Muscle of leg (tissue), 16 donors: ENCODE measurements at places on chromosomes 7 and 10. TPM values are rescaled to one million over a fixed set of nuclear protein-coding genes. Genes with fewer than 3 reads are reported as not detected.

CPEB3 gene
- 3.0 TPM for polyA plus RNA-seq

H2BK1 gene
- polyA plus RNA-seq = not detected

NME8 gene
- not detected for polyA plus RNA-seq

LDB3 gene
- 348 TPM for polyA plus RNA-seq

SRRM3 gene
- polyA plus RNA-seq = 0.44 TPM

TMEM26 gene
- polyA plus RNA-seq = 7.2 TPM

EEPD1 gene
- 13.2 TPM for polyA plus RNA-seq

DNA sequence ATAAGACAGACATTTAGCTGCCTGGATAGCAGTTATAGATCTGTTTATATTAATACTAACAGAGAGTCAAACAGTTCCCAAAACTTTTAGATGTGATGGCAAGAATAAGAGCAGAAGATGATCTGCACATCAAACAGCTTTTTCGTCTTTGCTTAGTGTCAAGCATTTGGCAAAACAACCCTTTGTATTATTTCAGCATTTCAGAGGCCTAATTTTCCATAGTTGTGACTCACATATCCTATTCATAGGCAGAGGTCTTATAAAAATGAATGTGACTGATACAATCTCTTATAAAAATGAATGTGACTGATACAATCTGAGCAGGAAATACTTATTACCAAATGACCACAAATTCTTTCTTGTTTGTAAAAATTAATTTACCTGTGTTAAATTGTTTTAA is 71.2 kb downstream of the LRRTM3 start:
- no peak overlapping the region for H3K27ac ChIP-seq
- H3K4me1 ChIP-seq = no peaks in the 10 kb centered on the region
- H3K4me3 ChIP-seq = no peak overlapping the region

DNA sequence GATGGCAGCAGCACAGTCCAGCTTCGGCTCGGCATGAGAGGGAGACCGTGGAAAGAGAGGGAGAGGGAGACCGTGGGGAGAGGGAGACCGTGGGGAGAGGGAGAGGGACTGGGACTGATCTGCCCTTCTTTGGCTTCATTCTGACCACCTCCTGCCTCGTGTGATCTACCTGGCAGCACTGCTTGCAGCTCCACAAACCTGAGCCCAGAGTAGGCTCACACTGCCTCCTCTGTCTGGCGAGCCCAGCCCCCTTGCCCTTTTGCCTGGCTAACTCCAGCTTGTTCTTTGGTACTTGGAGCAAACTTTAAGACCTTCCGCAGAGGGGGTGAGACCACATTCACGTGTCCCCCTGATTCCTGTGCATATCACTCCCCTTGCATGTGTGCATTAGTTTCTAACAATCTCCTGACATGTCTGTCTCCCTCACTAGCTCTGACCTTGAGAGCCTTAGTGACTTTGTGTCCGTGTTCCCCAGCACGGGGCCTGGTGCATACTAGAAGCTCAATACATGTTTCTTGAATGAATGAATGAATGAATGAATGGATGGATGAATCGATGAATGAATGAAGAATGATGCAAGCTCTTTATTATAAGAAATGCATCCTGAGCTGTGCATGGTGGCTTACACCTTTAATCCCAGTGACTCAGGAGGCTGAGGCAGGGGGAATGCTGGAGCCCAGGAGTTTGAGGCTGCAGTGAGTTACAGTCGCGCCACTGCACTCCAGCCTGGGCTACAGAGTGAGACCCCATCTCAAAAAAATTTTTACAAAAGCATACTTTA is 31.2 kb downstream of the UBTD1 start:
- peaks cover 21% of the 10 kb centered on the region for H3K4me1 ChIP-seq
- H3K4me3 ChIP-seq = no peak overlapping the region

TDRD1 gene
- polyA plus RNA-seq = 0.05 TPM

DNA sequence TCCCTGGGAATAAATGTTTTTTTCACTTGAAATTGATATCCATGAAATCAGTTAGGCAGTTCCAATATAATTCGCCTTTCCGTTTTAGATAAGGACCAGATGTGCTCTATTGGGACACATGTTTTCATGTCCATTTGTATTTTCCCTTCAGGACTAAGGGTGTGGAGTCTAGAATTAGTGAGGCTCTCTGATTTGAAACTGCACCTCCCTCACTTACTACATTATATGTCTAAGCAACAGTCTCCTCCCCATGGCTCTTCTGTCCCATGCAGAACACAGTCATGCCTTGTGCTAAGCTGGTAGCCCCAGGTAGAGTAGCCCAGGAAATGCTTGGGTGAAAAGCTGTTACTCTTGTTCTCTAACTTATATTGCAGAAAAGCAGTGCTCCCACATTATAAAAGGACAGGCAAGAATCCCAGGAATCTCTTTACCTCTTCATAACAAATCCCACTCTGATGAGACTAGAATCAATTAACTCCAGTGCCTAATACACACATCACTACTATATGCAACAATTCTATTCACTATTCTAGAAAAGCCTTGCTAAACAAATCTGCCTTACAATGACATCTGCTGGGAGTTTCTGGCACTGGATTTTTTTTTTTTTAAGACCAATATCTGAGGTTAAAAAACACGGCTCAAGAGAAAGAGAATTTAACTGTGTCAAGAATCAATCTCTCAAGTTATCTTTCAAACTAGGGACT is 293.9 kb downstream of the SNX13 start:
- no peaks in the 10 kb centered on the region for H3K36me3 ChIP-seq
- no peak overlapping the region for H3K27ac ChIP-seq
- DNase-seq = peak; percentile 75
- no peaks in the 10 kb centered on the region for H3K27me3 ChIP-seq
- H3K4me1 ChIP-seq = peaks cover 4% of the 10 kb centered on the region

RALA gene
- polyA plus RNA-seq = 50.8 TPM

GRCh38 chr7:19175241-19175640 is 30.0 kb upstream of the FERD3L start:
- no peak overlapping the region for H3K27ac ChIP-seq
- no peak overlapping the region for H3K4me3 ChIP-seq
- no peaks in the 10 kb centered on the region for H3K27me3 ChIP-seq
- H3K4me1 ChIP-seq = no peaks in the 10 kb centered on the region
- H3K36me3 ChIP-seq = no peaks in the 10 kb centered on the region

GRCh38 chr10:26950934-26951333 is 90.2 kb upstream of the ABI1 start:
- DNase-seq = no peak
- H3K4me3 ChIP-seq = no peak overlapping the region
- no peaks in the 10 kb centered on the region for H3K4me1 ChIP-seq
- no peak overlapping the region for H3K27ac ChIP-seq
- no peaks in the 10 kb centered on the region for H3K36me3 ChIP-seq

DNA sequence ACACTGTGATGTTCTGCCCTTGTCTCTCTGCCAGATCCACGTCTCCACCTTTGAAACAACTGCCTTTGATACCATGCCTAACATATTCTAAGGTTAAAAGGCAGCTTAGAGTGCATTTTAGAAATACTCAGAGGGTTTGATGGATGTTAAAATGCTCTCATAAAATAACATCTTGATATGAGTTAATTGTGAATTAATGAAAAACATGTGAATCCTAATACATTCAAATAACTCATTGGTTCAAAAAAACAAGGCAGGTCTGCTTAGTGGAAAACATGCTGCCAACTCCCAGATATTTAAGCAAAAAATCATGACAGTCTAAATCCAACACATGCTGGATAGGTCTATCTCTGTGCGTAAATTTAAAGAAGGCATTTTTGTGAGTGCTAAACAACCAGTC is 291.8 kb downstream of the AHR start:
- no peak overlapping the region for H3K4me3 ChIP-seq
- H3K27ac ChIP-seq = no peak overlapping the region
- no peaks in the 10 kb centered on the region for H3K36me3 ChIP-seq
- no peaks in the 10 kb centered on the region for H3K27me3 ChIP-seq
- DNase-seq = peak; percentile 48

GRCh38 chr7:9575716-9576115 is 1142.3 kb downstream of the NXPH1 start:
- no peaks in the 10 kb centered on the region for H3K27me3 ChIP-seq
- DNase-seq = no peak
- H3K36me3 ChIP-seq = no peaks in the 10 kb centered on the region
- no peak overlapping the region for H3K27ac ChIP-seq
- no peaks in the 10 kb centered on the region for H3K4me1 ChIP-seq

DNA sequence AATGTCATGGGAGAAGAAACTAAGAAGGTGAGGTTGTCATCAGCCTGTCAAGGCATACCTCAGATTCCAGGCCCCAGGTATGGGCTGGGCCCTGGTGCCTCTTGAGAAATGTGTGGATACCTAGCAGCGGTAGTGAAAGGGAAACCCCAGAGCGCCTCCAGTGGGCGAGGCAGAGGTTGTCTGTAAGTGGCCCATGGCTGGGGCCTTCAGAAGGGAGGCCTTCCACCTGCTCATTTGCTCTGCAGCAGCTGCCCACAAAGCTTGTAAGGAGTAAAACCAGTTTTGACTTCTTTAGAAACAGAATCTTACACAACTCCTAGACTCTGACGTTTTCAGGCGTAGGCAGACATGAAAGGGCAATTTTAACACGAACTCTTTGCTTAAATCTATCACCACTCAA is 509.9 kb downstream of the PARD3 start:
- DNase-seq = no peak
- no peak overlapping the region for H3K4me3 ChIP-seq
- H3K36me3 ChIP-seq = peaks cover 10% of the 10 kb centered on the region
- no peaks in the 10 kb centered on the region for H3K4me1 ChIP-seq
- H3K27ac ChIP-seq = no peak overlapping the region

DNA sequence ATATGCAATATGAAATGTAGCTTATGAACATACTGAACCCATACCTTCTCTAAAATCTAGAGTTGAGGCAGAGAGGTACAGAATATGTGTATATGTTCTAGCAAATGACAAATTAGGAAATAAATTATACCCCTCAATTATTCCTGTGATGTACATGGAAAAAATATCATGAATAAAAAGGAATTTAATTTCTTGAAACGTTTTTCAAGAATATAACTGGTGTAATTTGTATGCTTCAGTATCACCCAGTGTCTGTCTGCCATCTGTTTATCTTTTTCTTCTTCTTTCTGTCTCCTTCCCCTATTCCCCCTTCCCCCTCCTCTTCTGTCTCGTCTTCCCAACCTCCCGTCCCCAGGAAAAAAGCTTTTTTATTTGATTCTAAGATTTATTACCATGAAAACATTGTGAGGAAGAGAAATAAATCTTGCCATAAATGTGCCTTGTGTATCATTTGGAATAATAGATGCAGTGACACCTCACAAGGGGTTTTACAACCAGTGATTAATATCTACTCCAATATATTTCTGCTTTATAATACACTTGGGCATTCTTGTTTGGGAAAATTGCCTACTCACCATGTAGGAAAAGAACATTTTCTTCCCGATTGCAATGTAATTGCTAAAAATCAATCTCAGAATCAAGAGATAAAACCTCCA is 12.2 kb downstream of the LANCL2 start:
- H3K27ac ChIP-seq = no peak overlapping the region
- DNase-seq = no peak
- no peaks in the 10 kb centered on the region for H3K36me3 ChIP-seq
- no peaks in the 10 kb centered on the region for H3K27me3 ChIP-seq
- H3K4me1 ChIP-seq = no peaks in the 10 kb centered on the region

GRCh38 chr10:7561216-7561893 is 105.4 kb downstream of the ITIH5 start:
- H3K27me3 ChIP-seq = no peaks in the 10 kb centered on the region
- no peak overlapping the region for H3K4me3 ChIP-seq
- H3K36me3 ChIP-seq = peaks cover 4% of the 10 kb centered on the region
- H3K4me1 ChIP-seq = peaks cover 35% of the 10 kb centered on the region

ANKRD30A gene
- polyA plus RNA-seq = not detected

DNA sequence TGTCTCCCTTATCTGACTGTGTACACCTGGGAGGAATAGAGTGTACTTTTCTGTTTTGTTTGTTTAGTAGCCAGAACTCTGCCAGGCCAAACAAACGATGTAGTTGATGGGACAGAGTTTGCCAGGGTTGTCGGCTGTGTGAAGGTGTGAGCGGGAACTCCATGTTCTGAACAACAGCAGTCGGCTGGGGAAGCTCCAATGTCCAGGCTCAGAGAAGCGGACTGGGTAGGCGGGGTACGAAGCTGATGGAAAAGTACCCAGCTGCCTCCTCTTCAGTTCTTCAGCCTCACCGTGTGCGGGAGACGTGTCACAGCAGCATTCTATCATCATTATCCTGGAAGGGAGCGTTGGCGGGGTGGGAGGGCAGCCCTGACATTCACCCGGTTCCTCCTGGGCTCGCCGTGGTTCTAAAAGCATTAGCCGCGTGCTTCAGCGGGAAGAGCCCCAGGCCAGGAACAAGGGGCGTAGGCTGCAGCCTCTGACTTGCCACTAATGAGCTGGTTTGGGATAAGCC is 52.9 kb downstream of the PFKFB3 start:
- H3K4me1 ChIP-seq = no peaks in the 10 kb centered on the region
- no peak for DNase-seq
- no peaks in the 10 kb centered on the region for H3K36me3 ChIP-seq
- no peak overlapping the region for H3K4me3 ChIP-seq
- H3K27me3 ChIP-seq = no peaks in the 10 kb centered on the region

DNA sequence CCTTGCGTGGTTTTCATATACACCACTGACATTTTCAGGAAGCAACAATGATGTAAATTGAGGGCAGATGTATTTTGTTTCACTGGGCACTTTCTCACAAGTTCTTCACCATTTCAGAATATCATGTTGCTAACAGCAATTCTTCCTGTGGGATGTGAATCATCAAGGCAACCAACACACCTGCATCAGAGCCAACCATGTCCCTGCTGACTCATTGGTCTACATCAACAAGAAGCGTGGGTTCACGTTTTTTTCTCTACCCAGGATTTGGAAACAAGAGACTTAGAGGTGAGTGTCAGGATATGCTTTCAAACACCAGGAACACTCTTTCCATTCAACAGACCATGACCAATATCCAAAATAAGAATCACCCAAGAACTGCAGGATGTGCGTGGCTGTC is 203.9 kb downstream of the TEX36 start:
- no peak overlapping the region for H3K4me3 ChIP-seq
- no peaks in the 10 kb centered on the region for H3K4me1 ChIP-seq
- no peaks in the 10 kb centered on the region for H3K36me3 ChIP-seq
- DNase-seq = no peak
- H3K27me3 ChIP-seq = peaks cover 7% of the 10 kb centered on the region
- no peak overlapping the region for H3K27ac ChIP-seq

DNA sequence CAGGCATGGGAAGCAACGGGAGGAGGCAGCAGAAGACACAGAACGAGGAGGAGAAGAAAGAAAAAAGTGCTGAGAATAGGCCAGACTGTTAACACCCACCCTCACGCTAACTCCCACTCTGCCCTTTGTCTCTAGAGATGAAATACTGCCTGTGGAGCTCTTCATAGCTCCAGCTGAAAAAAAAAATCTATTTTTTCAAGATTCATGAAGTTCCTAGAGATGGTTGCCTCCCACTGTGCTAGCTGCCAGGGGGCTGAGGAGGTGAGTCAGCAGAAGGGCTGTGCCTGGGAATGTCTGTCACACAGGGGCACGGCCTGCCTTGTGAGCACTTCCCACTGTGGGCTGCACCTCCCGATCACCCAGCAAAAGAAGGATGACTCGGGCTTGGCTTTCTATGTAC is 144.5 kb downstream of the RNF216 start:
- H3K4me1 ChIP-seq = peaks cover 57% of the 10 kb centered on the region
- no peaks in the 10 kb centered on the region for H3K27me3 ChIP-seq
- peak; percentile 81 for DNase-seq
- no peak overlapping the region for H3K4me3 ChIP-seq

- no peaks in the 10 kb centered on the region for H3K36me3 ChIP-seq
- no peak overlapping the region for H3K27ac ChIP-seq
- no peaks in the 10 kb centered on the region for H3K27me3 ChIP-seq
- H3K4me3 ChIP-seq = no peak overlapping the region
Observed at GRCh38 chr7:17497136-17497535, 198.7 kb downstream of the AHR start.
